ENCODE measurements at places on chromosomes 6 and 20.

- DNase-seq: no peak
Measured at GRCh38 chr20:17097603-17098002, 129.2 kb upstream of the PCSK2 start.

GRCh38 chr6:99521633-99522151 is 6.5 kb upstream of the USP45 start:
- no peak for DNase-seq

- no peak for DNase-seq
Measured at GRCh38 chr6:99637629-99638028, 31.0 kb downstream of the PRDM13 start.

DNA sequence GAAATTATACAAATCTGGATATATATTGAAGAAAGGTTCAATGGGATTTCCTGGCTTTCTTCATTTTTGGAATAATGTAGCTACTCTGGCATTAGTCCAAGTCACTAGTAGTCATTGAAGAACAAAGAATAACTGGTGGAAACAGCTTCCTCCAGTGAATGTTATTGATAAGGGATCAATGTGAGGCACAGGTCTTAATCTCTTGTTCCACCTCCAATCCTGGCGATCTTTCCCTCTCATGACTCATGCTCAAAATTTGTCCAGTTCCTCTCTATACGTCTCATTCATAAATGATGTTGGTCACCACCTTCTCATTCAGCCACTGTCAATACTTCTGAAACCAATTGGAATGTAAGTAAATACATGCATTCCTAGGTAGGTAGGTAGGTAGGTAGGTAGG is 185.0 kb upstream of the BMP2 start:
- DNase-seq: no peak

DNA sequence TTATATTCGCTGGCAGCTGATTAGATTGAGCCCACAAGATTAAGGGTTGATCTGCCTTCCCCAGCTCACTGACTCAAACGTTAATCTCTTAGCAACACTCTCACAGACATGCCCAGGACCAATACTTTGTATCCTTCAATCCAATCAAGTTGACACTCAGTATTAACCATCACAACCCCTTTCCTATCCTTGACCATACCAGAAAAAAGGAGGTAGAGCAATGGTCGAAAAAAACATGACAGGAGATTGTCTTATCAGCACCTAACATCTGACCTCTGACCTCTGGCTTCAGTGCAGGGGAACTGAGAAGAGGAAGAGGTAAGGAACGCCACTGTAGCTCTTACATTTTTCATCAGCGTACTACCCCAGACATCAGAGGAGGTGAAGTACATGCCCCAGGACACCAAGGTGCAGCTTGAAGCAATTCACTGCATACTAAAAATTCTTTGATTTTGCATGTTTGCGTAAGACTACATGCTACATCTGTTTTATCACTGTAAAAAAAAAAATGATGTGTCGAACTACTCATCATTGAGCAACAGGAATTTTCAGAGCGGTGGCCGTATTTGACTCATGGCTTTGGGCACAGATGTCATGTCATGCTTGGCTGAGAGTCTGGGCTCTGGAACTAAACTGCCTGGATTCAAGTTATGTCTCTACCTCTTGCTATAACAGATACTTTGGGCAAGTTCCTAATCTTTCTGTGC is 188.0 kb upstream of the TAB2 start:
- peak; percentile 48 for DNase-seq

DNA sequence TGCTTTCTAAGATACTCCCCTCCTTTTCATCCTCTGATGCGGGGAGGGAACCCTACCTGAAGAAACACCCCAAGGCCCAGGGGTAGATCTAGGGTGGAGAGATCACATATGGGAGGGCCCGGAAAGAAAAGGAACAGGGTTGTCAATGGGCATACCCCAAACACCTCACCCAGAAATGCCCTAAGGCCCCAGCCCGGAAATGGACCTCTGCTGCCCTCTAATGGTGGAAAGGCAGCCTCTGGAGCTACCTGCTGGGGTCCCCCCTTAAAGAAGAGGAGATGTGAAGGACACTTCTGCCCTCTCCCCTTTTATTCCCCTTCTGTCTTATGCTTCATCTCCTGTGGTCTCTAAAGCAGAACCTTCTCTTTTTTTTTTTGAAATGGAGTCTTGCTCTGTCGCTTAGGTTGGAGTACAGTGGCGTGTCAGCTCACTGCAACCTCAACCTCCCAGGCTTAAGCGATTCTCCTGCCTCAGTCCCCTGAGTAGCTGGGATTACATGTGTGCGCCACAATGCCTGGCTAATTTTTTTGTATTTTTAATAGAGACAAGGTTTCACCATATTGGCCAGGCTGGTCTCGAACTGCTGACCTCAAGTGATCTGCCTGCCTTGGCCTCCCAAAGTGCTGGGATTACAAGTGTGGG is 458 bp upstream of the ARMC12 start:
- peak; percentile 78 for DNase-seq

DNA sequence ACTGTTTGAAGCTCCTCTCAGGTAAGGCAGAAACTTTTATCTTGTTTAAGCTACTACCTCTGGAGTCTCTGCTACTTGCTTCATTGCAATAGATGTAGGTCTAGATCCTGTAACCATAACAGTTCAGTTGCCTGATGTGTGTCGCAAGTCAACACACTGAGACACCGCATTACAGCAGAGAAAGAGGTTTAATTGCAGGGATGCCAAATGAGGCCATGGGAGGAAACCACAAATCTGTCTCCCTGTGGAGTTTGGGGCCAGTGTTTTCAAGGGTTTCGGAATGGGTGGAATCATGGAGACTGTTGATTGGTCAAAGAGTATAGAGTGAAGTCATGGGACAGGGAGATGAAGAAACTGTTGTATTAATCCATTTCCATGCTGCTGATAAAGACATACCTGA is 57.1 kb upstream of the RBM24 start:
- no peak for DNase-seq

GRCh38 chr6:47256361-47256760 is 53.3 kb downstream of the TNFRSF21 start:
- DNase-seq: no peak

DNA sequence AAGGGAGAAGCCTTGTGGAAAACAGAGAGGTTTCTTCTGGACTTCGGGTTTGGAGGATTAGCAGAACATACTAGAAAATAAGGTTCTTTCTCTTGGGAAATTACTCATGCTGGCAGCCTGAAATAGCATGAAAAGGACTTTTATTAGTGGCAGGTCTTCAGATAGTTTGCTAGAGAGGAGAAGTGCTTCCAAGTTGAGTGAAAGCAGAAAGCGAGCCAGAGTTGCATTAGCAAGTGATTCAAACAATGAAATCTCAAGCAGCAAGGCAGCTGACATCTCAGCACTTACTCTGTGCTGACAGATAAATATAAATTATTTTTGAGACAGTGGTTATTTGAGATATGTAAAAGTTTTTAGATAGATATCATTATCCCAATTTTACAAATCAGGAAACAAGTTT is 91.9 kb downstream of the PLCB4 start:
- DNase-seq: no peak

- DNase-seq: no peak
Measured at GRCh38 chr6:47836046-47836445, 54.2 kb downstream of the OPN5 start.

- no peak for DNase-seq
Measured at GRCh38 chr6:169051371-169051770, 202.3 kb downstream of the THBS2 start.

DNA sequence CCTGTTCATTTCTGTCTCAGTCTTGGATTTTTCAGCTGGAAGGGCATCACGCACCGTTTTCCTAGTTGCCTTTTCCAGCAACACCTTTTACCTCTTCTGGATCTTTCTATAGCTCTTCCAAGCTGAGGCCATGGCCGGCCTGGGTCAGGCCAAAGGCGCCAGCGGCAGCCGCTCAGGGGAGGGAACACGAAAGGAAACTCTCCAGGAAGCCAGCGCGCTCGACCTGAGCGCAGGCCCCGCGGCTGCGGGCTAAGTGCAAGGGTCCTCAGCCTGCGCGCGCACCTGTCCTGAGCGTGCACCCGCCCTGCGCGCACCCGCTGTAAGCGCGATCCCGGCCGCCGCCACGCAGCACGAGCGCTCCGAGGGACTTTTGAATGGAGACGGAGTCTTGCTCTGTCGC is 43.8 kb upstream of the TMEM181 start:
- DNase-seq: no peak

DNA sequence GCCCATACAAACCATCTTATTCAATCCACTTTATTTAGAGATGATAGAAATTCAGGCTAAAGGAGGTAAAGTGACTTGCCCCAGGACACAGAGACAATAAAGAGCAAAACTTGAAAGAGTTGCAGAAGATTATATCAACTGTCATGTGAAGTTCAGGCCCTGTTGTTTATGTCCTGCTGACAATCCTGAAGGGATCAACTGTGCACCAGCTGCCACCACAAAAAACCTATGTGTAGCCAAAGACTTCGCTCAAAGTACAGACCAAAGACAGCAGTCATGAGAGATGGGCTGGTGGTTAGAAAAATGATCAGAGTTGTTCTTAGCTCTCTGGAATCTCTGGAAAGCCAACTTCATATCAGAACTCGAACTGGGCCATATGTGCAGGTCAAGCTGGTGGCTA is 16.0 kb upstream of the CITED2 start:
- no peak for DNase-seq

- no peak for DNase-seq
Measured at GRCh38 chr20:24587384-24588046, 118.1 kb downstream of the SYNDIG1 start.

DNA sequence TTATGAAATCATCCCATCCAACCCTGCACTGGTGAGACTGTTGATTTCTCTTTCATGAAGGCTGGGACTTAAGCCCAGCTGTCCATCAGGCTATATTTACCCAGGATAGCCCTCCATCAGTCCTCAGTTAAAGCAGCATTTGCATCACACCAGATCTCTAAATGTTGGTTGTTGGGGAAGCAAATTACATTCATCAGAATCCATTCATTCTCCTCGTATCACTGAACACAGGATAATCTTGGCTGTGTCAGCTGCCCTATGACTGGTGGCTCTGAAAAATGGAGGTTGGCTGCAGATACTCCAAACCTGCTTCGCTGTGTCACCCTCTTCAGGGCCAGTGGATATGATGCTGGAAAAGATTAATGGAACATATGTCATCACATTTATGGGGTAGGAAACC is 718.3 kb downstream of the KIF16B start:
- DNase-seq: no peak

DNA sequence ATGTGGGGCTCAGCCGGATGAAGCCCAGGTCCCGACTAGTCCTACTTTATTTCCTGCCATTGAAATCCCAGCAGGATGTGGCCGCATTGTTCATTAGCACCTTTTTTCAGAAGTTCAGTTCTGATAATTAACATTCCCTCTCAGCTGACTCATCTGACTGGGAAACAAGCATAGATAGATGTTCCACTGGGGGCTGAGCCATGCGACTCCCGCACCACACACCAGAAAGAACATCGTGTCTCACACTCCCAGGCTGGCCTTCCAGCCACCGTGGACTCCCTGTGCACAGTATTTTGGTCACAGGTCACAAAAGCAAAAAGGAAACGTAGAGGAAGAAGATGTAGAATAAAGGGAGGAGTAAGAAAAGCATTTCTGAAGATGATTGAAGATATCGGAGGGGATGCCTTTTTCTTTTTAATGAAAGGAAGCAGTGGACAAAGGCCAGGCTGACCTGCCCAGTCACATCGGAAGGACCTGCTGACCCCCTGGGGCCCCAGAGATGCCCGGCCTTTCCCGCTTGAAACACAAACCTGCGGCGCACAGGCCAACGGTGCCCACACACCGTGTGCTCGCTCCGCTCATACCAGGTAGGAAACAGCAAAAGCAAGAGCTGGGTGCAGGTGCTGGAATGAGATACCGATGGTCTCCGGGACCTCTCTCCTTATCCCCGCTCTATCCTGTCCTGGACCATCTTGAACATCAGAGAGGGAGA is 11.8 kb downstream of the RPS6KA2 start:
- DNase-seq: no peak

GRCh38 chr6:133590814-133591213 is 298.1 kb upstream of the TCF21 start:
- no peak for DNase-seq

DNA sequence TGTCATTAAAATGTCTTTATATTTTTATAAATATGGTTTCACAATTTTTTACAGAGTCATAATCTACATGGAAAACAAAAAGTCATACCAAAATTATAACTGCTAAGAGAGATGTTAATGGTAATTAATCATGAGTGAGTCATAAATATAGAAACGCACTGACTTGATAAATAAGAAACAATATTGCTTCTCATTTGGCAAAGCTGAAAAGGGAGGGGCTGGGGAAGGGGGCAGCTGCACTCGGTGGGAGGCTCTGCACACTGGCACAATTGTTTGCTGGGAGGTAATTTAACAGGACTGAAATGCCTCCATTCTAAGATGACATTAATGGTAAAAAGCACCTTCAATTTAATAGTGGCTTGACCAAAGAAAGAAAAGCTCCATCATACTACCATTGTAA is 133.3 kb upstream of the AGPAT4 start:
- no peak for DNase-seq

- DNase-seq: no peak
Measured at GRCh38 chr20:50226093-50226974, 35.7 kb downstream of the CEBPB start.

GRCh38 chr6:106790935-106791334 is 161.6 kb downstream of the QRSL1 start:
- no peak for DNase-seq

DNA sequence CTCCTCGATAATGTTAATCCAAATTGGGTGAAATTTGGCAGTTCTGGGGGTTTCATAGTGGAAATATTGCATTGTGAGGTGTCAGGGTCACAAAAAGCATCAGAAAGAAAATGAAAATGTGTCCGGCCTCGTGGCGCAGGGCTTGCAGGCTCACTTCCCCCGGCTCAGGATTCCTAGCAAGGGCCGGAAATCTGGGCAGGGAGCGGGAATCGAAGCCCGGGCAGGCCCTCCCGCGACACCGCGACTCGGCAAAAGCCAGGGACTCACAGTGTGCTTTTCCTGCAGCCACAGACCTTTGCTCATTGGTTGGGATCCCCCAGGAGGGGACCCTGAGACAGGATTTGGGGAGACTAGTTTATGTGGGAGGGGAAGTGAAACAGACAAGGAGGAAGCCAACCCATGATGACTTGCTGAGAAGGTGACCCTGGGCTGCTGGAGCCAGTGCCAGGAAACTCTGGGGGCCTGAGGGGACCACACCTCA is 847 bp upstream of the CD93 start:
- no peak for DNase-seq

- DNase-seq: peak; percentile 11
Measured at GRCh38 chr6:111411046-111411445, 72.0 kb downstream of the REV3L start.

- no peak for DNase-seq
Measured at GRCh38 chr6:56984361-56984760, 29.5 kb downstream of the BEND6 start.

GRCh38 chr6:169424149-169424804 is 170.6 kb upstream of the THBS2 start:
- DNase-seq: no peak

- no peak for DNase-seq
Measured at GRCh38 chr6:79073888-79074287, 4.2 kb downstream of the PHIP start.
